ENCODE measurements at places on chromosomes 3 and 15.
A peak's percentile ranks its signal among the peaks of the same experiment; 100 is the strongest.

DNA sequence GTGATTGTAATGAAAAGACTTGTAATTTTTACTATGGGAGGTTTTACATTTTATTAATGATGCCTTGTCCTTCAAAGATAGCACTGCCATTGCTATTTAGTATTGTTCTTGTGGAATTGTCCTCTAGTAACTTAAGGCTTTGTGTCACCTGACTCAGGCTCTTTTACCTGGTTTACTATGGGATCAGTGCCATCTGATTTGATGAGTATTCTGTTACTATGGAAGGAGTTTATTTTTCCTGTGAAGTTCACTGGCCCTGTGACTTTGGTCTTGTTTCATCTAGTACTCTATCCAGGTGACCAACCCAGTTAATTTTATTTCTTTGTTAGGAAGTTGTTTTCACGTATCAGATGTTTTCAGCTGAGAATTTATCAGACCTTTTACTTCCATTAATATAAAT, 9.0 kb downstream of the MORF4L1 start:
- no peak for DNase-seq

GRCh38 chr3:194908496-194908895, 222.8 kb downstream of the FAM43A start:
- DNase-seq, result no peak

GRCh38 chr3:99651531-99651930, 13.1 kb downstream of the COL8A1 start:
- DNase-seq, result no peak

DNA sequence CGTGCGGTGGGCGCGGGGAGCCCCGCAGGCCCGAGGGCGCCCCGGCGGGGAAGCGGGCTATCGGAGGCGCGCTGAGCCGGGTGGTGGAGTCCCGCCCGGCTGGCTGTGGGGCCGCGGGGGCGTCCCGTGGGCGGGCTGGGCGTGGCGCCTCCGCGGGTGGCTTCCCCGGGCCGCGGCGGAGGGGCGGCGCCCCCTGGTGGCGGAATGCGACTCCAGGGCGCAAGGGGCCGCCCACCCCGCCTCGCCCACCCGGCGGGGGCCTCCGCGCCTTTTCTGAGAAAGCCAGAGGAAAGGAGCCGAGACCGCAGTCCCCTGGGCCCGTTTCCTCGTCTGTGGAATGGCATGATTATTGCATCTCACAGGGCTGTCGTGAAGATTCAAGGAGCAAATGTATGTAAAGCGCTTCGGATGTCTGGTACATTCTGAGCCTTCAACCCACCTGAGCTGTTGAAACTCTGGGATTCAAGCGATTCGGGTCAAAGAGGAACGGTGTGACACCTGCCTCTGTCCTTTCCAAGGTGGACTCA, 31.9 kb upstream of the RAB6B start:
- peak; percentile 78 for DNase-seq

DNA sequence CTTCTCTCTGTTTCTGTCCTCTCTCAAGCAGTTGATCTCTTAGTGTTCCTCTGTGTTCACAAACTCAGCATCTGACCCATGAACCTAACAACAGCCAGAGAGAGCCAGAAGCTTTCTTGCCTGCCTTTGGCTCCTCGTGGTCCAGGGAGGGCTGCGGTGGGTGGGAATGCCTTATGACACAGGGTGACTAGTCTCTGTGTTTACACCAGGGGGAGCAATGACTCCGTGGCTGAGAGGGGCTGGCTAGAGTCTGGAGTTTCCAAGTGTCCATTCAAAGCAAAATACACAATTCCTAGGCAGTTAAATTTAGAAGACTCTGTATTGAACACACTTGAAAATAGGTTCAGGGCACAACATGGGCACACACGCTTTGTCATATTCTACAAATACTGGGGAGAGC, 370.0 kb upstream of the FRG2C start:
- peak; percentile 57 for DNase-seq

- no peak for DNase-seq
These were observed 38.5 kb downstream of the KLF13 start for GRCh38 chr15:31365032-31365654.

GRCh38 chr3:98021830-98022560, 13.1 kb downstream of the GABRR3 start:
- no peak for DNase-seq

DNA sequence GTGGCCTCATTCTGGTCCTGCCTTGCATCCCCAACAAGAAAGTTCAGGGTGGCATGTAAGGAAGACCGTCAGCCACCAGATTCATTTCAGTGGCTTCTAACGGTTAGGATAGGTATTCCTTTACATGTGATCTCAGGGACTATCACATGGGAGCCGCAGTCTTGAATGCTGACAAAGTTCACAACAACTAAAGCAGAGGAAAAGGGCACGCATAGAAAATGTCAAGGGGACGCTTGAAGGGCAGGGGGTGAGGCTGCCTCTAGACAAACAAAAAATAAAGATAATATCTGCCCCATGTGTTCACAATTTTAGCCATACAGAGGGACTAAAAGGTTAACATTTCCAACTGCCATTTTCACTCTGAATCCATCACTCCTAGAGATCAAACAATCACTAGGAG, 31.9 kb upstream of the ARL8B start:
- no peak for DNase-seq

GRCh38 chr3:95721938-95722337, 1092.5 kb upstream of the EPHA6 start:
- no peak for DNase-seq

Measured in retina (tissue), 1 donor.